ENCODE measurements at places on chromosomes 4 and X.

DNA sequence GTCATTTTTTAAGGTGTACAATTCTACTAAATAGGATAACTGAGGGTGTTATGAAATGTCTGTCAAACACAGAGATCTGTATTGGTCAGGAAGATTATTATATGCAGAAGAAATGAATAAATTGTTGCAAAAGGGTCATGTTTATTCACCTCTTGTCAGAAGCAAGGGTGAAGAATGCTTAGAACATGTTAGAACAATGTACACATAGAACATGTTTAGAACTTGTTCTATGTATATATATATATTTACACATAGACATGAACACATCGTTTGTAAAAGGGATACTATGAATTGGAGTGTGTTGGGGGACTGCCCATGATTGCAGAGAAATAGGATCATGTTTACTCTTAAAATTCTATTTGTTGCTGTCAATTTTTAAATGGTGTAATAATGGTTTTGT lies 28.0 kb upstream of the TMEM150C start:
- DNase-seq = no peak

GRCh38 chrX:69815519-69815918 lies 199.6 kb downstream of the EDA start:
- DNase-seq = no peak

DNA sequence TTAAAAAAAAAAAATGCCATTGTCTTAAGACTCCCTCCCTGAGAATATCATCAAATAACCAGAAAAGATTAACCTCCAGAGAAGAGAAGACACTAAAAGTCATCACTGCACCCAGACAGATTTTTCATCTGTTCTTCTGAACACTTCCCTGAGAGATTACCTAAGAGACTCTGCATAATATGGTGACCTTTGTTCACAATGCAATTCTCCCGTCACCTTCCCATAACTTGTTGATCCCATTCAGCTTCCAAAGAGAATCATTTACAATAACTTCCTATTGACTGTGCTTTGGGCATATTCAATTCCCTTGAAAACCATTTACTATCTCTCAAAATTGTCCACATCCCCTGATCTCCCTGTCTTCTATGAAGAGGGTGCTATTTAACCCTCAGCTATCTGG lies 85.1 kb upstream of the SMAD1 start:
- DNase-seq = no peak

- peak; percentile 45 for DNase-seq
Measured at GRCh38 chr4:17347445-17347844, 164.4 kb downstream of the QDPR start.

DNA sequence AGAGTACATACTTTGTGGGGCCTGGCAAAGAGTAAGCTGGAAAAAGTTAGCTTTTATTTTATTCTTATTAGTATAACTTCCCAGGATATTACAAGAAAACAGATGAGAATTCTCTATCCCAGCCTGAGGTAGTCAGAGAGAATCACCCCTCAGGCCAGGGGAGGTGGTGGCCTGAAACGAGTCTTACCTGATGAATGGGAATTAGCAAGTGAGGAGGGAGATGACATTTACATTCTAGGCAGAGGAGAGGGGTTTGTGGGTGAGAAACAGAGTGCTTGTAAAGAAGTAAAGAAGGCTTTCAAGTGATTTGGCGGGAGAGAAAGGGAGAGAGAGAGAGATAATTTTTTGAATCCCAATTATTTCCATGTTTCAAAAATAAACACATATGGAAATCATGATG lies 39.3 kb upstream of the PDK3 start:
- DNase-seq = no peak

DNA sequence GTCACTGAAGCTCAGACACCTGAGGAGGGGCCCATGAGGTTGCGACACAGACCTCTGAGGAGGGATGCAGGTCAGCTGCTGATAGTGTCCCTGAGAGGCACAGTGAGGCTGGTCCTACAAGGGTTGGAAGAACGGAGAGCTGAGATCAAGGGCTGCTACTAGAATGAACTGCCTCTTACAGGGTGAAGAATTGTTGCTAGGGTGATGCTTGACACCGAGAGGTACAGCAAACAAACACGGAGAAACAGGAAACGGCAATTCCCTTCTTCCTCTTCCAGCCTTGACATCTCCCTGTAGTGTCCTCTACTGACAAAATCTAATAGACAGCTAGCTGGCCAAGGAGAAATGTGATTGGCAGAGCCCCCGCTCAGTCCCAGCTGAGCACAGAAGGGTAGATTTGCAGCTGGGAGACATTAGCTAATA lies 11.8 kb upstream of the HPGDS start:
- DNase-seq = no peak

- DNase-seq = no peak
Measured at GRCh38 chr4:186780291-186781031, 56.8 kb upstream of the FAT1 start.

- DNase-seq = no peak
Measured at GRCh38 chrX:102654696-102655095, 3.4 kb downstream of the GPRASP1 start.

- no peak for DNase-seq
Measured at GRCh38 chr4:69156913-69157312, 57.6 kb downstream of the UGT2B11 start.

DNA sequence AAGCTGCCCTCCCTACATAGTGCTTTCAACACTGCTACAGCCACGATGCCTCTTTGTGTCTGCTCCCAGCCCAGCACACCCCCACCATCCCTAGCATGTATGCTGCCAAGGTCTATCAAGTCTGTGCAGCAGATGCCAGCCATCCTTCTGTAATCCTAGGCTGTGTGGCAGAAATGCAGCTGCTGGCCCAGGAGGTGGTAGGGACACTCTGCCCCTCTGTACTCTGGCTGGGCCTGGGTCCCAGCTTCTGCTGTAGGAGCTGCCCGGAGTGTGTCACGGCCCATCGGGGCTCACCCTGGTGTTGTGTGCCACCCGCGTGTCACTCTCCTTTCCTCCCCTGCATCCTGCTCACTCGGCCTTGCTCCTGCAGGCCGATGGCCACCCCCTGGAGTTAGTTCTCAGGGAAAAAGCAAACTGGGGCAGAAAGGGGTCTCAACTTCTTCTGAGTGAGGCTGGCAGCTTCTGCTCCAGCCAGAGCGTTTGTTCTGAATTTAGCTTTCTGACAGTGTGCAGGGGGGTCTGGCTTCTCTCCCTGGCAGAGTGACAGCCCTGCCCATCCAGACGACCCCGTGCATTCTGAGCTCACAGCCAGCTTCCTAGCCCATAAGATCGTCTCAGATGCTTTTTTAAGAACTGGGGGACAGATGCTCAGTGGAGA lies 22.7 kb downstream of the PSAPL1 start:
- DNase-seq = no peak

GRCh38 chrX:47232197-47232802 lies 509 bp upstream of the USP11 start:
- no peak for DNase-seq

DNA sequence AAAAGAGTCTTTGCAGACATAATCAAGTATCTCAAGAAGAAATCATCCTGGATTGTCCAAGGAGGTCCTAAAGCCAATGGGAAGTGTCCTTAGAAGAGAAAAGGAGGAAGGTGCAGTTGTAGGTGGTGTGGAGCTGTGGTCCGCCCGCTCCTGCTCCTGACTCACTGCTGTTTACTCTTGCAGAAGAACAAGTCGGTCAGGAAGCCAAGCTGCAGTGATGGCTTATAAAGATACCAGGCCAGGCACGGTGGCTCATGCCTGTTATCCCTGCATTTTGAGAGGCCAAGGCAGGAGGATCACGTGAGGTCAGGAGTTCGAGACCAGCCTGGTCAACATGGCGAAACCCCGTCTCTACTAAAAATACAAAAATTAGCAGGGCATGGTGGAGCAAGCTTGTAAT lies 66.4 kb upstream of the ATP6AP2 start:
- no peak for DNase-seq

- DNase-seq = no peak
Measured at GRCh38 chr4:85815796-85816459, 341.0 kb downstream of the ARHGAP24 start.

DNA sequence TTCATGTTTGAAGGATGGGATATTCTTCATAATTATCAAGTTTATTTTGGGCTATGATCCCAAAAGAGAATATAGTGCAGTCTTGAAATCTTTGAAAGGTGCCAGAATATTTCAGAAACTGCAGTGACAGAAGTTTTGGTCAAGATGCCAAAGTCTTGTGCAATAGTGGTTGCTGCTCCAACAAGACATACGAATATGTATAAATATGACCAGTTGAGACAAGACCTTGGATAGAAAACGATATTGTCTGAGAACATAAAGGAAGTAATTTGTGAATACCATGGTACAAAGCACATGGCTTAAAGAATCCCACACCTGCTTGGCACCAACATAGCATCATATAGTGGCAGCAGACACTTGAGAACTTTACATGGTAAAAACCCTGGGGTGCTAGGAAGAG lies 48.6 kb upstream of the AMELX start:
- no peak for DNase-seq

GRCh38 chr4:26001413-26001812 lies 87.4 kb downstream of the SMIM20 start:
- DNase-seq = no peak

DNA sequence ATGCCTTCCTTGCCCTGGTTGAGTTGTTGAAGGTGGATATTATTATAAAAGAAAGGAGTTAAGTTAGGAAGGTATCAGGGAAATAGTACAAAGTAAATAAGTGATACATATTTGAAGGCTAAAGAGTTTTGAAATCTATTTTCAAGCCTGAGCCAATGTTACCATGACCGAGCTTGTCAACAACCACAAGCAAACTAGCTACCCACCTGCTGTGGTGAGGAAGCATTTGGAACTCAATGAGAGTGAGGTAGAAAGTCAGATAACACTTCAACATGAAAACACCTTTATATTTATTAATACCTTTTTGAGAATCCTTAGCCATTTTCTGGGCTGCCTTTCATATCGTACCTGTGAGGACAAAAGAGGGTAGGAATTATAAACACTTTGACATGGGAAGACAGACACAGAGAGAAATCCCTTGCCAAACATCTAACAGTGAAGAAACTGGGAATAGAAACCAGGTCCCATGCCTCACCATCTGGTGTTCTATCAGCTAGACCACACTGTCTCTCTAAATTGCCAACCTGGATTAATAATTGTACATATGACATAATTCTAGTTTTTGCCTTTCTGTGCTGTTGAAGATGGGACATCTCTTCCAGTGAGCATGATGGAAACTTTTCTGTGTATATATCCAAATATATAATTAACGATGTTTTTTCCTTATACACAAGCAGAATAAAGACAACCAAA lies 606.4 kb upstream of the NR3C2 start:
- no peak for DNase-seq

DNA sequence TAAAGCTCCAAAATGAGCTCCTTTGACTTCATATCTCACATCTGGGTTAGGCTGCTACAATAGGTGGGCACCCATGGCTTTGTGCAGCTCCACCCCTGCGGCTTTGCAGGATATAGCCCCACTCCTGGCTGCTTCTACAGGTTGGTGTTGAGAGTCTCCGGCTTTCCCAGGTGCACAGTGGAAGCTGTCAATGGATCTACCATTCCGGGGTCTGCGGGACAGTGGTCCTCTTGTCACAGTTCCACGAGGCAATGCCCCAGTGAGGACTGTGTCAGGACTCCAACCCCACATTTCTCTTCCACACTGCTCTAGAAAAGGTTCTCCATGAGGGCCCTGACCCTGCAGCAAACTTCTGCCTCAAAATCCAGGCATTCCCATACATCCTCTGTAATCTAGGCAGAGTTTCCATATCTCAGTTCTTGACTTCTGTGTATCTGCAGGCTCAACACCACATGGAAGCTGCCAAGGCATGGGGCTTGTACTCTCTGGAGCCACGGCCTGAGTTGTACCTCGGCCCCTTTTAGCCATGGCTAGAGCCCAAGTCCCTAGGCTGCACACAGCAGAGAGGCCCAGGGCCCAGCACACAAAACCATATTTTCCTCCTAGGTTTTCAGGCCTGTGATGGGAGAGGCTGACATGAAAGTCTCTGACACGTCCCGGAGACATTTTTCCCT lies 342.8 kb downstream of the FAM47B start:
- no peak for DNase-seq

DNA sequence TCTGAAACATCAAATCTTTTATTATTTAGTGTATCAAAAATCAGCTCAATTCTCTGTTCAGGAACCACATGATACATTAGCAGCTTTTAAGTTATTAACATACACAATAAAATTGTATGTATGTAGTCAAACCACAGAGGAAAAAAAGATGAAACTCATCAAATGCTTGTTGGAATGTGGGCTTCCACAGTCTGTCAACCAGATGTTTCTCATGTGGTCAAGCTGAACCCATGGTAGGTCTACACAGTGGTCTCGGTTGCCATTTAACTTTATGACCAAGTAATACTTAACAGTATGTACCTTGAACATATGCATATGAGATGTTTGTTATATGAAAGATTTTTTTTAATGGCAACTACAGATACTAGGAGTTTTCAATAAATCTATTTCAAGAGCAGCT lies 427.8 kb downstream of the IL15 start:
- DNase-seq = no peak

DNA sequence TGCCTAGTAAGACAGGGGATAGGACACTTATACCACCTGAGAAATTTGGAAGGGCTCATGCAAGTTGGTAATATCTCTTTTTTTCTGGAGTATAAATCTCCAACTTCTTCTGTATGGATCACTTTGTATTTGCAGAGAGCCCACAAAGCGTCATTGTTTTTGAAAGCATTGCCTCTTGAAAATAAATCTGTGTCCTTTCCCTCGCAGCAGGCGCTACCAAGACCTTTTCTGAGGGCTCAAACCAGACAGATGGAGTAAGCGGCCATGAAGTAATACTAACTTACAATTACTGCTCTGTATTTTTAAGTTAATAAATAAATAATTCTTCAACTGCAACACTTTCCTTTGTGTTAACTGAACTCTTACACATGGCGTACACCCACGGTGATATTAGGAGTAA lies 56.0 kb upstream of the FBXW7 start:
- no peak for DNase-seq

- no peak for DNase-seq
Measured at GRCh38 chr4:77010841-77011354, 61.3 kb downstream of the SEPTIN11 start.

All from activated CD4-positive, alpha-beta T cell treated with anti-CD3 and anti-CD28 coated beads, Interleukin-10, Interleukin-2, amounts not matched to agents 100 ng/mL and 50 ng/mL, durations not matched to agents 16 hours and 8 hours (primary cell).